ENCODE measurements at places on chromosomes 16 and 17.

- DNase-seq = no peak
Observed at GRCh38 chr16:53948734-53949430, 244.9 kb downstream of the FTO start.

DNA sequence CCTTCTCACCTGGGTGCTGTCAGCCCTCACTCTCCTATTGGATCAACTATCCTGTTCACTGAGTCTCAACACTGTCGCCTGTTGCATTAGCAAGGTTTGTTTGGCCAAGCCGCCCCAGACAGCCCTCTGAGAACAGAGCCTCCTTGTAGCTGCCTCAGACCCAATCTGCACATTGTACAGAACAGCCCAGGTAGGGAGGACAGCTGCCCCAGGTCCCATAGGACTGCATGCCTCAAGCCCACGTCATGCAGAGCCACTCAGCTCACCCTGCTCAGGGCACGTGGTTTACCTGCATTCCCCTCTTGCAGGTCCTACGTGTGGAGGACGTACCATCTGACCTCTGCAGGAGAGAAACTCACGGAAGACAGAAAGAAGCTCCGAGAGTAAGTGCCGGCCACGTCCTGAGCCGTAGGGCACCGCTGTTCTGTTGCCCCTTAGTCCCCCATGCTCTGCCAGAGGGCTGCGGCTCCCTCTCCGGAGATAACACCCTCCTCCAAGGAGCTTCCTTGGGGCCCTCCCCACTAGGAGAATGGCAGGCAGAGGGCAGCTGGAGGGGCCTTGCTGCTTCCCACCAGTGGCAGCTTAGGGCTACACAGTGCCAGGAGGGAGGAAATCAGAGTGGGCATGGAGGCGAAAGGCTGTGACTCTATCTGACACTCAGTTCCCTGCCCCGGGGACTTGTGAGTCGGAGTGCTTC is 2.8 kb downstream of the SNRNP25 start:
- DNase-seq = no peak

- no peak for DNase-seq
Observed at GRCh38 chr17:48351911-48352332, 78.1 kb downstream of the SKAP1 start.

GRCh38 chr16:61421111-61421510 is 615.1 kb downstream of the CDH8 start:
- no peak for DNase-seq

GRCh38 chr17:6969323-6969726 is 26.5 kb upstream of the ALOX12 start:
- no peak for DNase-seq

GRCh38 chr17:4263282-4264215 is at the start of gene ANKFY1:
Gene ANKFY1 (minus strand): TSS chr17:4263979. CDS start chr17:4263941, 38 bp downstream.
- peak; percentile 59 for DNase-seq

GRCh38 chr16:79045191-79045590 is 555.3 kb downstream of the MAF start:
- no peak for DNase-seq

GRCh38 chr17:80160536-80160935 is 9.3 kb upstream of the CARD14 start:
- DNase-seq = no peak

- no peak for DNase-seq
Observed at GRCh38 chr16:20791923-20792612, 14.2 kb downstream of the ERI2 start.

- DNase-seq = no peak
Observed at GRCh38 chr16:25089351-25089750, 22.2 kb upstream of the LCMT1 start.

- DNase-seq = no peak
Observed at GRCh38 chr17:1942066-1942365, 83.1 kb downstream of the RTN4RL1 start.

GRCh38 chr17:27224526-27225315 is 69.2 kb upstream of the WSB1 start:
- DNase-seq = no peak

DNA sequence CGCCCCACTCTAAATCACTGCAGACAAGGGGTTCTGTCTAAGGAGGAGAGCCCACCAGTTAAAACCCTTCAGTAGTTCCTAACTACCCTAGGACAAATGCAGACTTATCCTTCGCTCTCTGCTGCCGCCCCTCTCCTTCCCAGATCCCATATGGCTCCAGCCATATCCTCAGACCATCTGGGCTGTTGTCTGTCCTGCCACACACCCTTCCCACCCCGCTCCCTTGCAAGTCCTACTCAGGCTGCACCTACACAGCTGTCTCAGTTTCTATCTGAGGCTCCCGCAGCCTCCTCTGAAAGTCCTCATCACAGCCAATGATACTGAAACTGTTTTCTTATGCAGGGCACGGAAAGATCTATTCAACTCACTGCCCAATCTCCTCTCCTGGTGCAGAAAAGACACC is 720 bp upstream of the BCKDK start:
- no peak for DNase-seq

DNA sequence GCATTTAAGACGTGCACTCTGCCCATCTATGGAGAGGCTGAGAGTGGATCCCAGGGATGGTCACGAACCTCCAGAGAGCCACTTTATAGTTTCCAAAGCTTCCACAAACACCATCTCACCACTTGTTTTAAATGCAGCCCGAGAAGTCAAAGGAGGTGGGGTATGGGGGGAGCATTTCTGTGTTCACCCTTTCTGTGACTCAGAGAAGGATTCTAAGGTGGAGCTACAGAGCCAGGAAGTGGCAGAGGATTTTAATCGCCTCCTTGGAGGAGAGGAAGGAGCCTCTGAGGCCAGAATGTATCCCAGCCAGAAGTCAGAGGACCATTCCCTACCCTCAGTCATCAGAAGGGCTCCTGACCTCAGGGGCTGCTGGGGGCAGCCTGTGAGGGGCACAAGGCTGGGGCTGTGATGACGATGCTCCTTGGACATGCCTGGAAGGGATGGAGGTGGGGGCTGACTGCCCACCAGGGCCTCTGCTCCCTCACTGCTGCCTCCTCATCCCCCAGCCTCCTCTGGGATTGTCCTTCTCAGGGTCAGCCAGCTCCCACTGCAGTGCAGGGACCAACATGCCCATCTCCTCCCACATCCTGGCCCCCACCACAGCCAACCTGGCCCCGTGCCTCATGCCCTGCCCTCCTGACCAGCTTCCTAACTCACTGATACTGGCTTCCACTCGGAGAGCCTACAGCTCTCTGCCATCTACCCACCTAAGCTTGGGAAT is 2.8 kb downstream of the XYLT2 start:
- DNase-seq = no peak

Measured in esophagus squamous epithelium (tissue), 5 donors.